ENCODE measurements at places on chromosomes 7 and 10. TPM values are rescaled to one million over a fixed set of nuclear protein-coding genes. Genes with fewer than 3 reads are reported as not detected.

Gene FAM24B
- 3.6 TPM for total RNA-seq

Gene NPY4R
- total RNA-seq, result not detected

Gene RADIL
- total RNA-seq, result 7.3 TPM

Gene NANOS1
- total RNA-seq, result 2.9 TPM

DNA sequence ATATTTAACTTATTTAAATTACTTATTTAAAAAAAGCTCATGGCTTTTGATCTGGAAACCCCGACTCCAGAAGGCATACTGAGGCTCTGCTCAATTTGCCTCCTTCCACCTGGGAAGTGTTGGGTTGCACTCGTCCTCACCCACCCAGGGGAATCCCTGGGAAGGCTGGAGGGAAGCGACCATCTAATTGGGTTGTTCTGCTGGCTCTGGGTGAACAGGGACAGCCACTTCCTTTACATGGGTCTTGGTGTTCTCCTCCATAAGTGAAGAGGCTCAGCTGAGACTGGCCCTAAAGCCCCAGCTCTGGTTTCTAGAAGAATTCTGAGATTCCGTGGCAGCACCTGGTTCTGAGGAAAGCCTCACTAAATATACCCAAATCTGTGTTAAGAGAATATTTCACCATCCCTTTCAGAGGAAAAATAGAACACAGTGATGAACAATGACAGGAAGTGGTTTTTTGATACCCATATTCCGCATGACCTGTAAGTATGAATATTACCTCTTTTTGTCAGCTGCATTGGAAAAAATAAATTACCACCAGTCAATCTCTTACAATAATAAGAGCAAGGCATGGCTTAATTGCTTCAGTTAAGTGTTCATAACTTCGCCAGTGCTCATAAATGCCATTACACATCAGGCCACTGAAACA lies 131.1 kb upstream of the SHH start:
- DNase-seq, result no peak
- no peak overlapping the region for H3K27ac ChIP-seq
- no peaks in the 10 kb centered on the region for H3K36me3 ChIP-seq
- no peak overlapping the region for H3K4me3 ChIP-seq
- H3K27me3 ChIP-seq, result no peaks in the 10 kb centered on the region

DNA sequence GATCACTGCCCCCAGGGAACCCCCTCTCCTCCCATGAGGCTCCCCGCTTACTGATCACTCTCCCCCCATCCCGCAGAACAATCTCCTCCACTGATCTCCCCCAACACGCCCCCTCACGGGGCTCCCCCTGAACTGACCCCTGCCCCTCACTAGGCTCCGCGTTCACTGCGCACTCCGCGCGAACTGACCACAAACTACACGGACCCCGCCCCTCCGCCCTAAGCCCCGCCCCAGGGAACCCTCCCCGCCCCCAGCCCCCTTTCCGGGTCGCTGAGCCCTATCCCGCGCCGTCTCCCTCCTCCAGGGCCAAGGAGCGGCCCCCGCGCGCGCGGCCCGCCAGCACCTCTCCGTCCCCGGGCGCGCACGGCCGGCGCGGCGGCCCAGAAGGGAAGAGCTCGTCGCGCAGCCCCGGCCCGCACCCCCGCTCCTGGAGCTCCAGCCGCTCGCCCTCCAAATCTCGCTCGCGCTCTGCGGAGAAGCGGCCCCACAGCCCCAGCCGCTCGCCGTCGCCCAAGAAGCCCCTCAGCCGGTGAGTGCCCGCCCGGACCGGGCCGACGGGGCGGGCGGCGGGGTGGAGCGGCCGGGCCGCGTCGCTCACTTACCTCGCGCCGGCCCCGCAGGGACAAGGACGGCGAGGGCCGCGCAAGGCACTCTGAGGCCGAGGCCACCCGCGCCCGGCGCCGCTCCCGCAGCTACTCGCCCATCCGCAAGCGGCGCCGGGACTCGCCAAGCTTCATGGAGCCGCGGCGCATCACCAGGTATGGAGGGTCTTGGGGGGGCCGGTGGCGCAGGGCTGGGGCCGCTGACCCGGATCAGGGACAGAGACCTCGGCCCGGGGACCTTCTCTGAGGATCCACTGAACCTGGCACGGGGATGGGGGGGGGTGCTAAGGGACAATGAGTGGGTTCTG lies 19.9 kb upstream of the HSPB1 start:
- H3K4me1 ChIP-seq, result peaks cover 4% of the 10 kb centered on the region
- H3K27ac ChIP-seq, result no peak overlapping the region
- H3K27me3 ChIP-seq, result peaks cover 17% of the 10 kb centered on the region
- no peaks in the 10 kb centered on the region for H3K36me3 ChIP-seq
- no peak for DNase-seq
- H3K4me3 ChIP-seq, result peak overlapping the region; percentile 40

DNA sequence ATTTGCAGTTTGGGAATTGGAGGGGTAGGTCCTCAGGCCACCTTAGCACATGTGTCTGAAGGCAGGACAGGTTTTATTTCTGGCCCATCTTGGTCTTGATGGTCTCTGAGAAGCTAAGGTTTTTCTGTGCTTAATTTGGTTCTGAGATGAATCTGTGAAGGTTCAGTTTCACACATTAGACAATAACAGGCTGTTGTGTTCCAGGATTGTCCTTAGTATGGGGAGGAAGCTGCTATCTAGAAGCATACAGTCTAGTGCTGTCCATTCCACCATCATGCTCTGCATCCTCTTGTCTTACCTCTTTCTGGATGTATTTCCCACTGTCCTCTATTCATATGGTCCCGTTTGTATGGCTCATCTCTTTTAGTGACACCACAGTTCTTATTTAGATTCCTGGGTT lies 7.1 kb downstream of the UBE2D1 start:
- H3K36me3 ChIP-seq, result no peaks in the 10 kb centered on the region
- no peaks in the 10 kb centered on the region for H3K27me3 ChIP-seq
- H3K27ac ChIP-seq, result no peak overlapping the region
- no peak overlapping the region for H3K4me3 ChIP-seq

All from upper lobe of right lung (tissue), 1 donor.